Germinal center (tissue), 1 donor: ENCODE measurements at places on chromosomes 1 and 21.

DNA sequence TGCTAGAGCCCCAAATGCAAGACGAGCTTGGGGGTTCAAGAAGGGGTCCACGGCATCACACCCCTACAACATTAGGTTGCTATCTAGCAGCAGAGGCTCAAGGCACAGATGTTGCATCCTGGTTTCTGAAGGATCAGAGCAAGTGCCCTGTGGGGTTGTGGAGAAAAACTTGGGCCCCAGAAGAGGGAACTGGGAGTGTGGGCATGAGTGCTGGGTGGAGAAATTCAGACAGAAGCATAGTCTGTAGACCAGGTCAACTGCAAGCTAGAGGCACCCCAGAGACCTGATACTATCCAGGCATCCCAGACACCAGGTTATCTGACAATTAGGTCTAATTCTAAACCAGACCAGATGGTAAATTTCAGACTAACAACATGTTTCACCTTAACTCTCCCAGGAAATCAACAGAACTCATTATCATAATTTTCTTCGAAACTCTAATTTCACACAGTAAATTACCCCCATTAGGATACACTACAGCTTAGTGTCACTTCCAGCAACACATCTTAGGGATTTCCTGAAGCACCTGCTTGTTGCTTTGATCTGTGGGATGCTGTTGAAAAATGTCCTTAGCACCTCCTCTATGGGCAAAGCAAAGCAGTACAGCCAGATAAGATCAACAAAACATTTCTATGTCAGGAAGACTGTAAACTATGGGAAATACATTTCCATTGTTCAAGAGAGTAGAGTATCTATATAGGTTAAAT lies 179.3 kb downstream of the VAV3 start:
- DNase-seq, result no peak

DNA sequence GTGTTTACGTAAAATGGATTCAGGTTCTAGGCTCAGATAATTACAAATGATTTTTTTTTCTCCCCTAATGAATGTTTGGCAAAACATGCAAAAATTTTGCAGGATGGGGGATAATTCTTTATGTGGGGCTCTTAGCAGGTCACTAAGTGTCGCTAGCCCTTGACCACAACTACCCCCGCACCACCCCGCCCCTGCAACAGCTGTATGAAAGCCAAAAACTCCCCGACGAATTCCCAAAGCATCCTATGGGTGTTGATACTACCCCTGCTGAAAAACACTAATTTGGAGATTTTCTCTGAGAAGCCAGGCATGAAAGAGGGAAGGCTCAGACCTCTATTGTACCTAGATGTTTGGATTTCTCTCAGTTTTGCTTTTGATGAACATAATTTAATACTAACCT lies 243.0 kb downstream of the TRABD2B start:
- no peak for DNase-seq

- no peak for DNase-seq
Observed at GRCh38 chr1:171595324-171595723, 26.7 kb upstream of the MYOCOS start.

DNA sequence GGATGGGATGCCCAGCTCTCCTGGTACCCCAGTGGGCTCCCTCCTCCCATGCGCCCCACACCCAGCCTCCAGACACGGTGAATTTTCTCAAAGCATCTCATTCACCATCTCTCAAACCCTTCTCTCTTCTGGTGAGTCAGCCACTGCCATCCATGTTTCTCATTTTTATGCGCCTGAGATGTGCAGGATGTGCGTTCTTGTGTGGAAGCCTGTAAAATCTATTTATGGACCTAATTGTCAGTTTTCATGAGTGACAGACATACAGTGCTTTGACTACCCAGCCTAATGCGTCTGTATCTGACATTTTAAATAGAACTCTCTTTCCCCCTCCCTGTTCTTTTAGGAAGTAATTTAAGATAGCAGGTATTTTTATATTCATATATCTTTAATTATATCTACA lies 158.8 kb downstream of the DAB1 start:
- no peak for DNase-seq

GRCh38 chr1:47828978-47829377 lies 168.2 kb downstream of the TRABD2B start:
- DNase-seq, result no peak

- no peak for DNase-seq
Observed at GRCh38 chr1:200373811-200374231, 36.0 kb downstream of the ZNF281 start.

- no peak for DNase-seq
Observed at GRCh38 chr1:201023920-201024624, 558 bp upstream of the KIF21B start.

DNA sequence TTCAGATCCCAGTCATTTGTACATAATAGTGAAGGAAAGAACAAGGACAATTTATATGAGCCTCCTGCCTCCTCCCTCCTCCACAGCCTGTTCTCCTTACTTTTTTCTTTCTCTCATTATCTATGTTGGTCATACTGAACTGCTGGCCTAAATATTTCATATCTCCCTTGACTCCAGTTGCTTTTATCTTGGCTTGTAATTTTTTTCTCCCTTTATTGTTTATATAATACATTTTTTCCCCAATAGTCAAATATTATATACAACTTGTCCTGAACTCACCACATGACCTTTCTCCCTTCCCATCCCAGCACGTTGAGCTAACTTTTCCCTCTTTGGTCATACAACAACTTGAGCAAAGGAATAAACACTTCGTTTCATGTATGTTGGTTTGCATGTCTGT lies 752.1 kb downstream of the LTN1 start:
- no peak for DNase-seq

DNA sequence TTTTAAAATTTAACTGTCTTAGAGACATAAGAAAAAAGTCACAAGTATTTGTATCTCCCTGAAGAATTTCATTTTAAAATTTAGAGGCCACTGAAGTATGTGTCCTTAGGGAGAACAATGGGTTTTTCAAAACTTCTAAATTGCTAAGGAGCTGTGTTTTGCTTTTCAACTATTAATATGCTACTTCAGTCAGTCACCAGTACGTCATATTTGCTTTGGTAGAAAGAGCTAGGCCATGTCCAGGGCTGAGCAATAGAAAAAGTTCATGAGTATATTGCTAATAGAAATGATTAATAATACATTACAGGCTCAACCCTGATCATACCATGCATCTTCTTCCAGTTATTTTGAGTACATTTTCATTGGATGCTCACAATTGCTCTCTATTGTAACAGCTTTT lies 1.7 kb upstream of the SGIP1 start:
- DNase-seq, result no peak

GRCh38 chr1:29756901-29757725 lies 520.8 kb downstream of the PTPRU start:
- DNase-seq, result no peak

GRCh38 chr1:106944721-106945120 lies 111.8 kb upstream of the PRMT6 start:
- no peak for DNase-seq

- DNase-seq, result no peak
Observed at GRCh38 chr1:31659889-31660288, 15.2 kb upstream of the PEF1 start.

DNA sequence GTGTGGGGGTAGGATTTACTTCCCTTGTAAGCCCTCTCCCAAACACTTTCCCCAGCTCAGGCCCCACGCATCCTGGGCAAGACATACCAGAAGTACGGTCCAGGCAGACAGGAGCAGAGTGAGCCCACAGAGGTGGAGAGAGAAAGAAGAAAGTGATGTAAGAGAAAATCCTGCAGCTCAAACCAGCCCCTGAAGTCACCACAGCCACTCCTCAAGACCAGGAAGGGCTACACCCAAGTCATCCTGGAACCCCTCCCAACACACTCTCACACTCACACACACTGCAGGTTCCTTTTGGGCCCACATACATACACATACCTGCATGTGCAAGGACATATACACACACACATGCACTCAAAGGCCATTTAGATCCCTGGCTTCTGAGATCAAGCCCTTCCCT lies 106.8 kb downstream of the SYT2 start:
- DNase-seq, result no peak

- DNase-seq, result no peak
Observed at GRCh38 chr1:82299056-82299455, 498.3 kb downstream of the ADGRL2 start.

DNA sequence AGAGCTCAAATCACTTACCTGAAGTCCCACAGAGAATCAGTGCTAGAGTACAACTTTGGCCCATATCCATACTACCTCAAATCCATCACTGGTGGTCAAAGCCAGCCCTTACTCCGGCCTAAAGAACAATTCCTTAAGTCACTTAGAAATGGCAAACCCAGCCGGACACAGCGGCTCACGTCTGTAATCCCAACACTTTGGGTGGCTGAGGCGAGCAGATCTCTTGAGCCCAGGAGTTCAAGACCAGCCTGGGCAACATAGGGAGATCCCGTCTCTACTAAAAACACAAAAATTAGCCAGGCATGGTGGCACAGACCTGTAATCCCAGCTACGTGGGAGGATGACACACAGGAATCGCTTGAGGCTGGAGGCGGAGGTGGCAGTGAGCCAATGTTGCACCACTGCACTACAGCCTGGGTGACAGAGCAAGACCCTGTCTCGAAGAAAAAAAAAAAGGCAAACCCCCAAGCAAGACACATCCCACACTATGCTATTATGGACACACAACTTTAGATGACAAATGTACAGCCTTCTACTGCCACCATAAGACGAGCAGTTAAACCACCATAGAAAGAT lies 24.0 kb downstream of the NPHP4 start:
- DNase-seq, result no peak

- DNase-seq, result no peak
Observed at GRCh38 chr1:87683196-87683956, 354.7 kb downstream of the LMO4 start.

- DNase-seq, result no peak
Observed at GRCh38 chr1:79197421-79197820, 190.9 kb upstream of the ADGRL4 start.

DNA sequence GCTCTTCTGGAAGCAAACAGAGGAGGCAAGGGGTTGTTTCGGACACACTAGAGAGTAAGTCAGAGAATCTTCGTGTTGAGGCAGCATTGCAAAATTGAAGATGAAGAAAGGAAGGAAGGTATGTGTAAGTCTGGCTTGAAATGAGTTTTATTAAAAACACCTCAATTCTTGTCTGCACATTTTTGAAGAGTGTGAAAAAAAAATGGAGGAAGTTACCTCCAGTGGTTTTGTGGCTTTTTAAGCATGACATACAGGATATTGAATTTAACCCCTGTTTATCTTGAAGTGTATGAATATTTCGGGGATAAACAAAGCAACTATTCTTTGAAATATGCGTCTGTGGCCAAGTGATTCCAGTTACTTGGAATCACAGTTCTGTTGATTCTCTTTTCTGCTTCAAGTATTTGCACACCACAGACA lies 203.2 kb upstream of the SGIP1 start:
- no peak for DNase-seq

DNA sequence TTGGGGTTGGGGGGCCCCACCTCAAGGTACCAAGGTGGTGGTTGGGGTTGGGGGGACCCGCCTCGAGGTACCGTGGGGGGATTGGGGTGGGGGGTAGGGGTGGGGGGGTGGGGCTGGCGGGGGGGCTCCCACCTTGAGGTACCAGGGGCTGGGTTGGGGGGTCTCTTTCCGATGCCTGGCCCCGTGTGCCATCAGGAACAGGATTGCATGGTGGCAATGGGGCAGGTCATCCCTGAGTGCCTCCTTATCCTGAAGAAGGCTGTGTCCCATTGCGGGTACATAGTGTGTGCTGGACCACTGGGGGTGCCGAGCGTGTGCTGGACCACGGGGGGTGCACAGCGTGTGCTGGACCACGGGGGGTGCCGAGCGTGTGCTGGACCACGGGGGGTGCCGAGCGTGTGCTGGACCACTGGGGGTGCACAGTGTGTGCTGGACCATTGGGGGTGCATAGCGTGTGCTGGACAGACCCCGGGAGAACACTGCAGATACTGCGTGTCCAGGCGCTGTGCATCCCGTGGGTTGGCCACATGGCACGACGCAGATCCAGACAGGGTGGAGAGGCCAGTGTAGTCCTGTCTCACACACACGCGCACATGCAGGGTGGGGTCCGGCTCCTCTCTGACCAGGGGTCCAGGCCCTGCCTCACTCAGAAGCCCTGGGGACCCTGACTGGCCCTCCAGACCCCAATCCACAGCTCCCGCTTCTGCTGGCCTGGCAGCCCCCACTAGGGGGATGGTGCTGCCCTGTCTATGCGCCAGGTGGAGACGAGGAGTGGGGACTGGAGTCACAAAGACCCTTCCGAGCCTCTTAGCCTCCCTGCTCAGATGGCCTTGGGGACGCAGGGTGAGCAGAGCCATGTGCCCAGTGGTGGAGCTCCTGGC lies 4.2 kb downstream of the SCNN1D start:
- no peak for DNase-seq

GRCh38 chr1:200034262-200034557 lies 6.7 kb downstream of the NR5A2 start:
- DNase-seq, result no peak

- peak; percentile 53 for DNase-seq
Observed at GRCh38 chr1:235011064-235011598, 117.5 kb downstream of the TOMM20 start.

DNA sequence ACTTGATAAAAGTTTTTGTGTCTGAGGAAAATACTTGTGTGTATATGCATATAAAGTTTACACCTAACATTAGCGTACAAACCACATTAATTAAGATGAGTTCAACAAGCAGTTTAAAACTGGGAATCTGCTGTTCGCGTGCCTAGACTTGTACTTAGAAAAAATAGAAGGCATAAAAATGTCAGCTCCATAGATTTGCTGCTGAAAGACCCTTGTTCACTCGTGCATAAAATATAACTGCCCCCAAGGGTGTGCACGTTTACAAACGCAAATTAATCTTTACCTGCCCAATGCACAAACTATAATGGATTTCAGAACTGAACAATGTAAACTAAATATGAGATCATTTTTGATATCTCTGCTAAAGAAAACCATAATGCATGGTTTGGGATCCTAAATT lies 392.3 kb upstream of the ADGRL2 start:
- no peak for DNase-seq
